ENCODE measurements at places on chromosomes 4 and X. TPM values are rescaled to one million over a fixed set of nuclear protein-coding genes. Genes with fewer than 3 reads are reported as not detected.
A peak's percentile ranks its signal among the peaks of the same experiment; 100 is the strongest.

DNA sequence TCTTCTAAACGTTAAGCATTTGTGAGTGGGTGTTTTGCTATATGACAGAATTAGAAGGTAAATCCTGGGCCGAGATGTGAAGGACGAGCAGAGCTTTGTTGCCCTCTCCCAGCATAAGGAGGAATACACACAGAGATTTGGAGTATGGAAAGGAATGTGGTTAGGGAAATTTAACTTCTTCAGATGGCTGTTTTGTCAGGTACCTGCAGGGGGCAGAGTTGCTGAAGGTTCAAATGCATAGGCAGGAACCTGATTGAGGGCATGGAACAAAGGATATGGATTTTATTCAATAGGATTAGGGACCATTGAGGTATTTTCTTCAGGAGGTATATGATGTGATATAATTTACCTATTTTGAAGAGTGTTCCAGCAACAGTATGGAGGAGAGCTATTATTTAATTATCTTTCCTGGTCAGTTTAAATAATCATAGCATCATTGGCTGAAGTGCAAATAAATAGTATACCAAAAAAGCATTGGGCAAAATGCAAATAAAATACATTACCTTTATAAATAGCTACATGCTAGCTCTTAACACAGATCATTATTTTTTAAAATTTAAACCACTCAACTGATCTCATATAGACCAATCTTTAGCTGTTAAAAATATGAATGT is 143.6 kb downstream of the SLIT2 start:
- peak; percentile 14 for DNase-seq

GRCh38 chr4:126812076-126812475 is 820.7 kb upstream of the INTU start:
- DNase-seq = no peak

DNA sequence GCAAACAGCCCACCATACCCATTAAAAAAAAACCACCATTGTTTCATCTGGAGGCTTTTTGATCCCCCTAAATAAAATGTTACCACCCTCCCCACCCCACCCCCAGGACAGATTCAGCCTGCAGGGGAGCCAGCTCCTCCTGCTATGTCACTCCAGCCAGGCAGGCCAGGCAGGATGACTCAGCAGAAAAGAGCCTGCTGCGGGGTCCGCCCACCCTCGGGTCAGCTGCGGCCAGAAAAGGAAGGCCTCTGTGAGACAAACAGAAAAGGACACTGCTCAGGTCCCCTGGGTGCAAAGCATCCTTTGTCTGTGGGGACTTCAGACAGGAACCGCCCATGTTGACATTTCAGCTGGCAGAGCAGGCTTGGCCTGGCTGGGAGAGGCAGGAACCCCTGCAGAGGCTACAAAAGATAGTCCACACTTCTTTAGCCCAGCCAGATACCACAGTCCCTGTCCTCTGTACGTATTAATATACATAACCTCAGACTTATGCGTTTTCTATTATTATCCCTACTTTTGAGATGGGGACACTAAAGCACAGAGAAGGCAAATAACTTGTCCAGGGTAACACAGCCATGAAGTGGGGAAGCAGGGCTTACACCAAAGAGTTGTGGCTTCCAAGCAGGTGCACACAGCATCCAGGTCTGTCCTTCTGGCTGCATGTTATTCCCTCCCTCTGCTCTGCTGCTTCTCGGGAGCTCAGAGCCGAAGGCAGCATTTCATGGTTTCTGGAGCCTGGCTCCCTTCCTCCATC is 147.7 kb downstream of the CPEB2 start:
- DNase-seq = peak; percentile 81

GRCh38 chr4:20249333-20249732 is 2.4 kb upstream of the SLIT2 start:
- DNase-seq = peak; percentile 50

TEX13B gene
- polyA plus RNA-seq = not detected

DNA sequence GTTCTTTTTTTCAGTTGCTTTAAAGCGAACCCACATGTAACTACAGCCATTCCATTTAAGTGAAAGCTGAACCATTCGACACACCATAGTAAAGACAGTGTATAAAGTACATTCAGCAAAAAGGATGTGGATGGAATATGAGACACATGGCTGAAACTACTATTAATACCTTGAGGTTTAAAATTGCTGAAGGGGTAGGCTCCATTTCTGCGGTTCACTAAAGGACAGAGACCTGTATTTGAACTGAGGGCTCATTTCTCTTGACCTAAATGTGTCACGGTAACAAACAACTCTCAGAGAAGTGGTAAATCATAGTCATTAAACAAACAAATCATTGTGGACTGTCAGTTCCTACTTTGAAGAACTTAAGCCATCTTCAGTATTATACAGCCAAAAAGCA is 1085.6 kb upstream of the TENM3 start:
- no peak for DNase-seq

- no peak for DNase-seq
Measured at GRCh38 chrX:40078489-40079227, 19.1 kb downstream of the BCOR start.

CCSER1 gene
- polyA plus RNA-seq = not detected

DNA sequence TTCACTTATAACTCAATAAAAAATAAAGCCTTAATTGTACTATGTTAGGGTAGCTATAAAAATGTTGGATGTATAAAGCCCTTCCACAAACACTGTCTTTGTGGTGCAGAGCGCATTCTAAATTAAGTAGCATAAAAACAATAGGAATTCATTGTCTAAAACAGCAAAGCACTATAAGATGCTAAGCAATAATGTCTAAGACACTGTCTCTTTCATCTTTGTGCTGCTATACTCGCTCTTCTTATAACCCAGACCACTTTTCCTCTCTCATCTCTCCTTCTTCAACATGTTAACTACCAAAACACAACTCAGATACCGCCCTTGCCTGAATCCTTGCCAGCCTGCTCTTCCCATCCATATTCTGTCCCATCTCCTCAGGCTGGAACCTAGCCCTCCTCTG is 170.0 kb downstream of the CENPC start:
- DNase-seq = no peak

BEX3 gene
- polyA plus RNA-seq = 433 TPM

GAB1 gene
- 18.0 TPM for polyA plus RNA-seq

- peak; percentile 22 for DNase-seq
Measured at GRCh38 chr4:181006499-181007260, 1236.5 kb upstream of the TENM3 start.

DNA sequence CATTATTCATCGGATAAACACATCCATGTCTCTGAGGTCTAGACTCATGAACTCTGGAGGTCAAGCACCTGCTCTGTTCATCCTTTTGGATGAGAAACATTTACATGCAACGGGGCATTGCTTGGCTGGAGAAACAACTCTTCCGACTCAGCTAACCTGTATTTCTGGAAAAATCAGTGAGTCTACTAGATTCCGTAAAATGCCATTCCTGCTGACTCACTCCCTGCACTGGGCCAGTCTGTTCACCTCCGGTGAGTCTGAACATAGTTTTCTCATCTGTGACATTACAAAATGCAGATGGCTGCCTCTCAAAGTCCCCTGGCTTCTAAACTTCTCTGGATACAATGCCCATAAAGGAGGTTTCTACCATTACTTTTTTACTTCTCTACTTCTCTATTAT is 185.7 kb upstream of the HS3ST1 start:
- DNase-seq = no peak

DNA sequence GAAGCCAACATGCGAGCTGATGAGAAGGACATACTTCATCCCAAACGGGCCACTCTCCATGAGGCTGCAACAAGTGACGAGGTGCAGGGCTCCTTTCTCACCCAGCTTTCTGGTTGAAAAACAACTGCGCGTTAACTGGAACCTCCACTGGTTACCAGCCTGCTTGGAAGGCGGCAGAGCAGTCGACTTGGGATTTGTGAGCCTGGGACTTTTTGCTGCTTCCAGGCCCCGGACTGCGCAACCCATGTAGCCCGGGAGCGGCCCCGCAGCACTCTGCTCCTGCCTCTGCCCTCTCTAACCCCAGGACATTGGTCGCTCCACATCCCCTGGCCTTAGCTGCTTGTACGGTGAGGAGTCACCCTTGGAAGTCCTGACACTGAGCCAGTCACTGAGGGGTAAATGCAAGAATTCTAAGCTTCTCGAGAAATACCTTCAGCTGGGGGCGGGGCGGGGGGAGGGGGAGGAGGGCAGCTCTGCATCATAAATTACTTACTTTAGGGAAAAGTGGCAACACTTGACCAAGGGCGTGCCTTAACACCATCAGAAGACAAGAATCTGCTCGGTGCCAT is 72.7 kb downstream of the MTMR1 start:
- no peak for DNase-seq

EXOC1 gene
- 24.0 TPM for polyA plus RNA-seq

ENPEP gene
- polyA plus RNA-seq = 0.08 TPM

DNA sequence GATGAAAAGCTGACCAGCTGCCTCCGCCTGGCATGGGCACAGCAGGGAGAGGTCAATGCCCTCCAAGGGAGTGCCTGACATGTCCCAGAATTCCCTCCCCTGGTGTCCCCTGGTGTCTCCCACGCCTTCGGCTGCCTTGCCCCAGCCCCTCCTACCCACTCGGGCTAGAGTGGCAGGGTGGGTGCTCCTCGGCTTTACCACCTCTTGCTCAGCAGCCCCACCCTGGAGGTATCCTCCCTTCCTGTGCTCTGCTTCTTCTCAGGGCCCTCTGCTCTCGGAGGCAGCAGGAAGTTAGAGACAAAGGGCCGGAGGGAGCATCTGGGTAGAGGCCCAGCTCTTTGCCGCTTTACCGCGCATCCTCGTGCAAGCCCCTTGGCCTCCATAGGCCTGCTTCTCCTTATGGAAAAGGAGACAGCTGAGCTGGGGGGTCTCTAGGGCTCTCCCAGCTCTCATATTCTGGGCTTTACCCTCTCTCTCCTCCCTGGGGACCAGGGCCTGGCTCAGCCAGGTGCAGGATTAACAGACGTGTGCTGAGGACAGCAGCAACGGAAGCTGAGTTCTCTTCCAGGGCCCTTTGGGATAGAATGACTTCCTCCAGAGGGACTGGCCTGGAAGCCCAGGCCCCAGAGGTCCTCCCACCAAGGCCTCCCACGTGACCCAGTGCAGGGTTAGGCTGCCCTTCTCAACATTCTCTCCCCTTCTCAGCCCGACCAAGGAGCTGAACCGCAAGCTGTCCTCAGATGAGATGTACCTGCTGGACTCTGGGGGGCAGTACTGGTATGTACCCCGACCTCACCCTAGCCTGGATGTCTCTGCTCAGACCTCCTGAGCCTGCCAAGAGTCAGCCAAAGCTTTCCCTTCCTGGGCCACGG is 17.2 kb downstream of the XPNPEP2 start:
- DNase-seq = no peak

MFAP3L gene
- 0.49 TPM for polyA plus RNA-seq

- peak; percentile 79 for DNase-seq
Measured at GRCh38 chr4:183636923-183637322, 22.1 kb downstream of the RWDD4 start.
